ENCODE measurements at places on chromosomes 2 and 18.

DNA sequence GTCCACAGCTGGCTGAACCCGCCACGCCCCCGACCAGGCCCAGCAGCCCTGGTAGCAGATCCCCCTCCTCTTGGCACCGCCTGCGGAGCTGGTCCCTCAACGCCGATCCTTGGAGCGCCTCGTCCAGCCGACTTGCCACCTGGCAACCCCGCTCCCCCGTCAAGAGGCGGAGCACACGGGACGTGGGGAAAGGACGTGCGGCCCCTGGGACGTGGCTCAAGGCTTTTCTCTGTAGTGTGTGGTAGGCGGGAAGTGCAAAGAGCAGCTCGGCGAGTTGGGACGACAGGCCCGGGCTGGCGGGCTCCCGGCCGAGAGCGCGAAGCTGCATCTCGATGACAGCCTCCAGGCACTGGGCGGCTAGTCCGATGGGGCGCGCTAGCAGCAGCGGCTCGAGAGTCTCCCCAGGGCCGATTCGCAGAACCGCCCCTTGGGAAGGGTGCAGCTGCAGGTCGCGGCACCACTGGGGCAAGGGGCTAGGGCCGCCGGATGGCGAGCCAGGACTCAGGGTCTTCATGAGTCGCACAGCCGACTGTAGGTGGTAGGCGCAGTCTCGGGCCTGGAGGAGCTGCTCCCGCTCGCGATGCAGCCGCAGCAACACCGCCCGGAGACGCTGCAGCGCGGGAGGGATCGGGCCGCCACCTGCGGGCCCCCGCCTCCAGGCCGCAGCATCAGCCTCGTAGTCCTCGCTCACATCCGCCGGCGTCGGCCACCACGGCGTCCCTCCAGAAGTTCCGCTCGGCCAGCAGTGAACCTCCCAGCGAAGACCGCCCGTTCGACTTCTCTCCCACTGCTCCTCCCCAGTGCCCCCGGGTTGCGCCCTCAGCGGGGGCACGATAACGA, 617 bp downstream of the CCDC142 start:
- DNase-seq: no peak

GRCh38 chr18:25834061-25834460, 256.4 kb downstream of the SS18 start:
- DNase-seq: no peak

GRCh38 chr18:55787536-55788073, 199.6 kb upstream of the TCF4 start:
- DNase-seq: no peak

- peak; percentile 46 for DNase-seq
Observed at GRCh38 chr2:202376460-202377206, 506 bp downstream of the BMPR2 start.

DNA sequence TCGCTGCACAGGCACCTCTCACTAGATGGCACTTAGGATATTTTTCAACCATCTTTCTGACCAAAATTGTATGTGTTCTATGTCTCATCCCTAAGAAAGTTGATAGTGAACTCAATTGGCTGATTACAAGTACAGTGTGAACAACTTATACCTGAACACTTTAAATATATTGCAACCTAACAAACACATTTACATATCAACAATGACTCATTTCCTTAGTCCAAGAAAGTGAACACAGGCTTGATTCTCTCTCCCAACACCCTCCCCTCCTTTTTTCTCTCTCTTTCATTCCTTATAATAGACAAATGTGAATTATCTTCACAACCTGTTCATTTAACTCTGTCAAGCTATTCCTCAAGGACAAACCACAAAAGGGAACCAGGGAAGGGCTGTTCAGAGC, 192.0 kb downstream of the SLC8A1 start:
- DNase-seq: no peak

- DNase-seq: no peak
Observed at GRCh38 chr2:64606479-64607363, 47.0 kb downstream of the SERTAD2 start.

- DNase-seq: no peak
Observed at GRCh38 chr2:2238726-2239269, 92.3 kb downstream of the MYT1L start.

- DNase-seq: no peak
Observed at GRCh38 chr18:42548493-42548892, 567.0 kb downstream of the RIT2 start.

- DNase-seq: no peak
Observed at GRCh38 chr2:132503701-132504100, 87.1 kb downstream of the GPR39 start.

DNA sequence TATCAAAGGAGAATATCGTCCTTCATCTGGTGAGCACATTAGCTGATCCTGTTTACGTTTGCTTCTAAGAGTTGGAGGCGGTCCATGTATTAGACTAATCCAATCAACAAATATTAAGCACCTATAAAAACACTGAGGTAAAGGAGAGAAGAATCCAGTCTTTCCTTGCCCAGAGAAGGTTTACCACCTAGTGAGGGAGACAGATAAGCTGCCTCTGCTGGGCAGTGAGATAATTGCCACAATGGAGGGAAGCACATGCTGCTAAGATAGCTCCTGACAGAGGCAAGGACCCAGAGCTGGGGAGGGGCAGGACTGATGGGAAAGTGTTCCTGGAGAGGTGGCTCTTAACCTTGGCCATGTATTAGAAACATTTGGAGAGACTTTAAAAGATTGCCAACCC, 36.7 kb upstream of the ST8SIA5 start:
- DNase-seq: no peak

DNA sequence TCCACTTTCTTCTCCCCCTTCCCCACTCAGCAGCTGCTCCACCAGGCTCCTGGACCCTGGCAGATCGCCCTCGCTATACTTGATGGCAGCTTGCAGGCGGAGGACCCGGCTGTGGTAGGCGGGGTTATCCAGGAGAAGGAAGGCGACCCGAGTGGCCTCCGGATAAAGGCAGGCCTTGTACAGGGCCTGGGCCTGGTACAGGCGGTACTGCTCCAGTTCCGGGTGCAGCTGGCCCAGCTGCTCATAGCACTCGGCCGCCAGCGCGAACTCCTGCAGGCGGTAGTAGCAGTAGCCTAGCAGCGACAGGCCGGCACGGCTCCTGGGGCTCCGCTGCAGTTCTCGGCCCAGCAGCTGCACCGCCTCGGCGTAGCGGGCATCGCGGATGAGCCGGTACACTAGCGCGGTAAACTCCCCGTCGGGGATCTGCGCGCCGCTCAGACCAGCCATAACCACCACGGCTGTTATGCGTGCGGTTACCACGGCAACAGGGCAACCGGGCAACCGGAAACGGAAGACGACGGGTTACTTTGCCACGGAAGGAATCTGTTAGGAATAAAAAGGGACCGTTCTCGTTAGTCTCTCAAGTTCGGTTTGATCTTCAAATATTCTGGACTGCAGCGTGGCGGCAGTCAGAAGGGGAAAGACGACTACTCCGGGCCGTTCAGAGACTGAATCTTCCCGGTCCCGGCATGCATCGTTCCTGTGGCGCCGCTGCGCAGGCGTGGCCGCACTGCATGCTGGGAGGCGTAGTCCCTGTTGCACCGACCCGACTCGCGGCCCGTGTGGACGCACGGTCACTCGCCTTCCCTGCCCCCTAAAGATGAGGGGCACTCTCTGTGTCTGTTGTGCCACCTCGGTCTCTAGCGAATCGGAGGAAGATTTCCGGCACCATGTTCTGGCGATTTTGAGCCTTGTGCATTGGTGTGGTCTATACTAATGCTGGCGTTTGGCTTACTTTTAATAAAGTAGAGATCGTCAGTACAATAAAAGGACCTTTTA, 226.0 kb downstream of the AGPS start:
- DNase-seq: peak; percentile 85

DNA sequence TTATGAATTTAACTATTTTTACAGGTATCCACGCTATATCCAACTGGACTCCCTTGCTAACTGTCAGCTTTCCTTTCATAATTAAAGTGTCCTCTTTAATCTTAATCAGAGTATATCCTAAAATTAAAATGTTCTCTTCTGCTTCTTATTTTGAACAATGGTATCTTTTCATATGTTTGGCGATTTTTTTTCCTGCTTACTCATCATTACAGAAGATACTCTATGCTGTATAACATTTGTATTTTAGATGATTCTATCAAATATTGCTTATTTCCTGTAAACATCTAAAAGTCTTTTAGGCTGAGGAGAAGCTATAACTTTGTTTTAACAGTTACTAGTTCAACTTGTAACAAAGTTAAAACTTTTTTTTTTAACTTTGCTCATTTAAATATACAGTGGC, 17.4 kb downstream of the SCN2A start:
- no peak for DNase-seq

GRCh38 chr18:23336101-23336500, 117.0 kb upstream of the RIOK3 start:
- no peak for DNase-seq

DNA sequence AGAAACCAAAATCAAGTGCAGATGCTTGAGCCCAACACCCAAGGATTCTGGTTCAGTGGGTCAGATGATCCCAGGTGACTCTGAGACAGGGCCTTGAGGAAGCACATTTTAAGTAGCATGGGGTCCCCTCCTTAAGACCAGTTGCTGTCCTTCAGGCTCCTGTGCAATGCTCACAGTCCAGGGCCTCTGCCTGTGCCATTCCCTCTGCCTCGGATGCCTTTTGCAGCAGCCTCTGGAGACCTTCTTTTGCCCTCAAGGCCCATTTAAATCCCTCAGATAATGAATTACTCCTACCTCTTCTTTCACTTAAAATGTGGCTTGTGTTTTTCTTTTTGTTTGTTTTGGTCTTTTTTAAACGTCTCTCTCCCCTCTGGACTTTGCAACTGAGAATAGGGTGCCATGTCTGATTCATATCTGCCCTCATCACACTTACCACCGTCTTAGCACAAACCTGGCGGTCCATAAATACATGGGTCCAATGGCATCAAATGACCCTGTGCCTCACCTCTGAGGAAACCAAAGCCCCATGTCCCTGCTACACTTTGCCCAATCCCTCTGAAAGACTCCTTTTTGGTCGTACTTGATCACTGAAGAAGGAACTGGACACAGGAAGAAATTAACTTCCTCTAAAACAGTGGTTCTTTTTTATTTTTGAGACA, 14.2 kb downstream of the ACTG2 start:
- DNase-seq: no peak

- DNase-seq: peak; percentile 67
Observed at GRCh38 chr2:84495539-84496146, 20.7 kb upstream of the DNAH6 start.

DNA sequence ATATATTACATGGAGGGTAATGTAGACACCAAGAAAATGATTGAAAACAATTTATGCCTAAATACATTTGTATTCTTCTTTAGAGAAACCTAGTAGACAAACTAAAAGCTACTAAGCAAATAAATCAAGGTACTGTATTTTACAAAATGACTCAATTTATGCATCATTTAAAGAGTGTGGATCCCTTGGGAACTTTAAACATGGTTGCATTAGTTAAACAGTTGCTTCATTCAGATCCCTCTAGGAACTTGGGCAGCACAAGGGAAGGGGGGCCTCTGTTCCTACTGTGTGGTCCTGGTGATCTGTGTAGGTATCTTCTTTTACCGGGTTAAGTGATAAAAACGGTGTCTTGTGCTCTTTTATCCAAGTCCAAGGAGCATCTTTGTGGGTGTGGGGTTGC, 31.5 kb upstream of the ATP8B1 start:
- no peak for DNase-seq

DNA sequence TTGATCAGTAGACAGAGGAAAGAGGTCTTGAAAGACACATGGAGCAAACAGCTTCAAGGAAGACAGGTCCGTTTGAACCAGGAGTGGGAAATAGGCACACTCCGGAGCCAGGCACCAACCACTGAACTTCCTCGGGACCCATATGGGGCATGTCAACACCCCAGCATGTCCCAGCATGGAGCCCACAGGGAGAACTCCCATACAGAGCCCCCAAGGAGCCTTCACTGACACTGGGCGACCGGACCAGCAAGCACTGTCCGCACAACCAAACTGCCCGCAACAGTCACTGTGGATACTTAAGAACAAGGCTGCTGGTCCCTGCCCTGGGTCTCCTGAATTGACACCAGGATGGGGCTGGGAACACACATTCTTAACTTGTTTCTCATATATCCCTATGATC, 286.2 kb upstream of the SALL3 start:
- no peak for DNase-seq

- no peak for DNase-seq
Observed at GRCh38 chr2:218811382-218811781, 20.2 kb downstream of the PRKAG3 start.

- no peak for DNase-seq
Observed at GRCh38 chr2:23718931-23719700, 207.8 kb downstream of the ATAD2B start.

GRCh38 chr2:221120643-221121042, 451.5 kb downstream of the EPHA4 start:
- DNase-seq: no peak

- no peak for DNase-seq
Observed at GRCh38 chr18:63591725-63592124, 4.6 kb downstream of the SERPINB13 start.

GRCh38 chr2:133718688-133719201, 150.5 kb upstream of the NCKAP5 start:
- DNase-seq: peak; percentile 72

DNA sequence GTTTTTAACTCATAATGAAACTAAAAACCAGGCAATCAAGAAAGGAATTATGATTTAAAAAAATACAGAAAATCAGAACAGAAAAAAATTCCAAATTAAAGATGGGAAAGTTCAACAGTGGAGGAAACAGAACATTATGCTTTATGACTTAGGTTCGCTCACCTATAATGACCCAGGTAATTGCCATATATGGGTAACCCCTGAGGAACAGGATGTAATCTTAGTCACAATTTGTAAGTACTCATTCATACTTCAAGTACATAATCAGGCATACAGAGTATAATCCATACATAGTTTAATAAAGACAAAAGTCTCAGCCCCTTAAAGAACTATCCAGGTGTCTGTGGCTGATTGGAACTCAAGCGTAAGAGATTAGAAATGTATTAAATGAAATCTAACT, 159.6 kb downstream of the AFF3 start:
- DNase-seq: no peak

DNA sequence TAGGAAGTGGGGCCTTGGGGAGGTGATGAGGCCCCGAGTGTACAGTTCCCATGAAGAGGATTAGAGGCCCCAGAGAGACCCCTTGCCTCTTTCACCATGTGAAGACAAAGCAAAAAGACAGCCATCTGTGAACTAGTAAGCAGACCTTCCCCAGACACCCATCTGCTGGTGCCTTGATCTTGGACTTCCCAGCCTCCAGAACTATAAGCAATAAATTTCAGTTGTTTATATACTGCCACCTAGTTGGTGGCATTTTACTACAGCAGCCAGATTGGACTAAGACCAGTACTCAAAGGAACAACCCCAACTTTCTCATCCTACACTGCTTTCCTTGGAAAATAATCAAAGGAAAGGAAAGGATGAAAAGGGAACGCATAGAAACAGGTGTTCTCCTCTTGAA, 27.9 kb upstream of the CREG2 start:
- no peak for DNase-seq

- DNase-seq: no peak
Observed at GRCh38 chr2:85209887-85210286, 76.7 kb downstream of the TCF7L1 start.

DNA sequence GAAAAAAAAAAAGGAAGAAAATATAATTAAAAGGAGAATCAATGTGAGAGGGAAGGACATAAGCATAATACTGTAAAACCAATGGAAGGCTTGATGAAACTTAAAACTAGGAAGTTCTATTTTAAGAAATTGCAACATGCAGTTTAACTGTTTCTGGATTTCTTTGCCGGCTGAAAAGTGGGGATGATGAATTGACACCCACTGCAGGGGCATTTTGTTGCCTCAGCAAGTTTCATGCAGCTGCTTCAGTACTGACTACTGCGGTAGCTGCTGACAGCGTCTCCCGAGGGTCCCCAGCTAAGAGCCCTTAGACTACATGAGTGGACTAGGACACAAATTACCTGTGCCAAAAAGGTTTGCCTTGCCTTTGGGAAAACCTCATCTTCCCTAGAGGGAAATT, 69.2 kb downstream of the B3GNT2 start:
- DNase-seq: peak; percentile 48

All from LHCN-M2 (cell line).